Femur (tissue), 1 donor: ENCODE measurements at places on chromosomes 1 and 21.

DNA sequence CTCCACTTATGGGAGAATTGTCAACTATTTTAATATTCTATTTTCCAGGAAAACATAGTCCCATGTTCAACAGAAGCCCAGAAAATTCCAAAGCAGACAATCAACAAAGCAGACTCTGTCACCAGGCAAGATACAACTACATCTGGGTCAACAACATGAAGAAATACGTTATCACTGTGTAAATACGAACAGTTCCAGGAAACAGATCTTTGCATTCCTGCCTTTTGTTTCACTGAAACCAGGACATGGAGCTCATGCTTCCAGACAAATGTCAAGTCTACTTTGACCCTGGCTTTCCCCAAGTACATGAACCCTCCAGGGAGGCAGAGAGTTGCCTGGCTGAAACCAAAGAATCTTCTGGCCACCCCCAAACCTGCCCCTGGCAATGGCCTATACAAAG, 106.7 kb downstream of the SETD4 start:
- DNase-seq, result no peak

- DNase-seq, result no peak
Measured at GRCh38 chr1:157515141-157515540, 37.2 kb downstream of the FCRL5 start.

DNA sequence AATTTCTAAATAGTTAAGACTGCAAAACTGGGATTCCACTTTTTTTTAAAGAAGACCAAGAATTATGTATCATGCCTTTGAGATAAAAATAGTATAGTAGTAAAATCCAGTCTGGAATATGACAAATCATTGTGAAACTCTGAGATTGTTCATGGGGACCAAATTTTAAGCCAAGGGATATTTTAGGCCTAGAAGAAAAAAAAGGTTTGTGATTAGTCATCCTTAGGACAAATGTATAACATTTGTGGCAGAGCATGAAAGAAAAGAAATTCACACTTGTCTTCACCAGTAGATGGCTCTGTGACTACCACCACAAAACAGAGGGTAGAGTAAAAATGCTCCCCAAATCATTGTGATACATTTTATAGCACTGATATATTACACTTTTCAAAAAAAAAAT, 226.1 kb downstream of the KCTD3 start:
- no peak for DNase-seq

- no peak for DNase-seq
Measured at GRCh38 chr1:167268347-167268787, 47.7 kb downstream of the POU2F1 start.

DNA sequence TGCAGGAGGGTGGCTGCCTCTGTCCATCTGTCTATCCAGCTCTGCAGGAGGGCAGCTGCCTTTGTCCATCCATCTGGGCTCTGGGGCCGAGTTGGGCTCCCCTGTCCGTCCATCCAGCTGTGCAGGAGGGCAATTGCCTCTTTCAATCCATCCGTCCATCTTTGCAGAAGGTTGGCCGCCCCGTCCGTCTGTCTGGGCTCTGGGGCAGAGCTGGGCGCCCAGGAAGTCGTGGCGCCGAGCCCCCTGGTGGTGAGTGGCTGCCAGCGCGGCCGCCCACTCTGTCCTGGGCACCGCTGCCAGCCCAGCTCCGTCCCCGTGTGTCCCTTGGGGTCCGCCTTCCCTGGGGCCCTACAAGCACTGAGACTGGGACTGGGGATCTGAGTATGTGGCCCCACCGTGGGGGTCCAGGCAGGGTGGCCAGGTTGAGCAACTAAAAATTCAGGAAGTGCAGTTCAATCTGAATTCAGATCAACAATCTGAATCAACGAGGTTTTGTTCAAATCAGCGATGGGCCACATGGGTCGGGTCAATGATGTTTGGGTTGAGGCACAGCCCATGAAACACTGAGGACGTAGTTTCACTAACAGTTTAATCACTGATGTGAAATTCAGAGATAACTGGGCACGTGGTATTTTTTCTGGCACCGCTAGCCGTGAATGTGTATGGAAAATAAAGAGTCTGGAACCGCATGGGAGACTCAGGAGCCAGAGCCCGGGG, 99.1 kb upstream of the ACTRT2 start:
- DNase-seq, result no peak

DNA sequence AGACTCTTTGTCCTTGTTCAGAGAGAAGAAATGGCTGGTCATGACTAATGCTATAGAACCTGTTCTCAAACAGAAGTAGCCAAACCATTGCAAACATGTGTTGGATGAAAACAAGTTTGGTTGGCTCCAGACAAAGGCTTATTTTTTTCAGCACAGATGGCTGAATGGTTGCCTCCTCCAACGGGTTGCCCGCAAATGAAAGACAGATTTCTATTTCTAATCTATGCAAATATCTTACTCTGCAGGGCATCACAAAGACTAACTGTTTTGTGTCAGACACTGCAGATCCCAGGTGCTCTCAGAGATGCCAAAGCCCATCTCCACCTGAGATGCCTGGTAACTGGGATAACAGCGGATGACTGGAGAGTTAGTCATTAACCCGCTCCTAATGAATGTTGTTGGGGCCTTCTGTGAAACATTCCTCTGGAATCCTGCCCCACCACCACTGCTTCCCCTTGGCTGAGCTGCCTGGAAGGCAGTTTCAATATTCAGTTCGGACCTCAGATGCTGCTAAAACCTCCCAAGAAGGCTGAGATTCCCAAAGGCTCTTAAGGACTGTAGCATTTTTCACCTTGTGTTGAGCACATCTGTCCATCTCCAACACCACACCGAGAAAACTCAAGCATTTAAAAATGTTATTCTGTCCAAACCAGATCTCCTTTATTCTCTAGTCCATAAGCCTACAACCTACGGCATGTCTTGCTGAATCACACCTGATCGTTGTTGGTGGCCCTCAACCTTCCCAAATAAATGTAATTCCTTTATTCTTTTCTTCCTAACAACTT, 104.4 kb downstream of the PTPN14 start:
- DNase-seq, result peak; percentile 72

DNA sequence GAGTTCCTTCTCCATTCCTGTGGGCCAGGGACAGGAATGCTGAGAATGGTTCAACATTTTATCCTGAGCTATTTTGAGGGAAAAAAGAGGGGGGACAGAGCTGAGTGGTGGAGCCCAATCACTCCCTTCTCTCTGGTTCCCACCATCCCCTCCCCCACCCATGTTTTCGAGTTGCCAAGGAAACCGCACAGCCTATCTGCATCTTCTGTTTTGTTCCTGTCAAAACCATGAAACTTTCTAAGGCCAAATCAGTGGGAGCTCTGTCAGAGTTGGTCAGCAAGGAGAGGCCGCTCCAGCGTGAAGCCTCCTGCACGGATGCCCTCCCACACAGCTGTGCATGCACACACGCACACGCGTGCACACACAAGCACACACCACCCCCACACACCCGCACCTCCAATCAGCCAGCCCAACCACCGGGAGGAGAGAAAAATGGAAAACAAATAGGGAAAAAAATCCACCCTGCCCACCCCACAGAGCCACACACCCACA, 54.5 kb upstream of the ATP2B4 start:
- peak; percentile 75 for DNase-seq

DNA sequence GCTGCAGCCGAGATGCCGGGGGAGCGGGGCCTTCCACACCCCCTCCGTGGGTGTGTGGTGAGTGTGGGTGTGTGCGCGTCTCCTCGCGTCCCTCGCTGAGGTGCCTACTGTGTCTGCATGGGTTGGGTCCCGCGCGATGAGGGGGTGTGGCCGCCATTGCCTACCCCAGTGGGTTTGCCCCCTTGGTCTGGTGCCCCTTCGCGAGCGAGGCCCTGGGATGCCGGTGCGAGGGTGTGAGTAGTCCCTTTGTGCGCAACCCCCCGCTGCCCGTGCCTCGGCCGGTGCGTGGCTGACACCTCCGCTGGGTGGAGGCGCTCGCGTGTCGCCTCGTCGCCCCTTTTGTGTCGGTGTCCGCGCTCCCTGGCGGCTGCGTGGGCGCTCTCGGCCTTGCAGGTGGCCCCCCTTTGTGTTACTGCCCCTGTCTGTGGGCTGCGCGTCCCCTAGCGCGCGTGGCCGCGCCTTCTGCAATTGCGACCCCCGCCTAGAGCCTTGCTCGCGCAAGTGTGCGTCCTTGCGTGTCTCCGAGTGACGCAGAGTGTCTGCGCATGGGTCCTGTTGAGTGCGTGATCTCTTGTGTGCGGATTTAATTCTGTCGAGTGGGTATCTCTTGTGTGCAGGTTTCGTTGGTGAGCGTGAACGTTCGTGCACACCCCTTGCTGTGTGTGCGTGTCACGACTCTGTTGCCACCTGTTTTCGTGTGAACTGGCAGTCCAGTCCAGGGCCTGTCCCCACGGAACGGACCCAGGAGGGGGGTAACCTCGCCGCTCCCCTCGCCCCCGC, 553 bp downstream of the TTC3 start:
- DNase-seq, result peak; percentile 79

DNA sequence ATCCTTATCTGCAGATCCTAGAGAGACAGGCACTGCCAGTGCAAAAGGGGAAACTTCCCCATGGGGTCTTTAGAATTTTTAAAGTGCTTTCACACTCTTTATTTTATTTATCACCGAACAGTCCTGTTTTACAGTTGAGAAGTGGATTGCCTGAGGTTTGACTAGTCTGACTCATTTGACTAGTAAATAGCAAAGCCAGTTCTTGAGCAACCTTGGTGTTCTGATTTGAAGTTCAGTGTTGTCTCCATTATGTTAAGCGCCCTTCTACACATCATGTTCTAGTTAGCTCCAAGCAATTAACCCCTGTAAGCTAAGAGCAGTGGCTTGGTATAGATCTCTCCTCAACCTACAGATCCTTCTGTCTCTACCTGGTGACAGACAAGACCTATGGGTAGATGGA, 262.9 kb downstream of the CACNA1E start:
- no peak for DNase-seq

GRCh38 chr1:85576642-85577418, 3.7 kb upstream of the CCN1 start:
- DNase-seq, result peak; percentile 93

DNA sequence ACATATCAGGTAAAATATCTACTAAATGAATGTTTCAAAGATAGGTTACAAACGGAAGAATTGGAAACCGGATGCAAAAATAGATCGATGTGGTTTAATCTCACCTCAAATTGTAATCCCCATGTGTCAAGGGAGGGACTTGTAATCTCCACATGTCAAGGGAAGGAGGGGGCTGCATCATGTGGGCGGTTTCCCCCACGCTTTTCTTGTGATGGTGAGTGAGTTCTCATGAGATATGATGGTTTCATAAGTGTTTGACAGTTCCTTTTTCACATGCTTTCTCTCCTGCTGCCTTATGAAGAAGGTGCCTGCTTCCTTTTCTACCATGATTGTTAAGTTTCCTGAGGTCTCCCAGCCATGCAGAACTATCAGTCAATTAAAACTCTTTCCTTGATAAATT, 408.7 kb upstream of the TMPRSS15 start:
- DNase-seq, result no peak
